ENCODE measurements at places on chromosomes 5 and 9. TPM values are rescaled to one million over a fixed set of nuclear protein-coding genes. Genes with fewer than 3 reads are reported as not detected.

DNA sequence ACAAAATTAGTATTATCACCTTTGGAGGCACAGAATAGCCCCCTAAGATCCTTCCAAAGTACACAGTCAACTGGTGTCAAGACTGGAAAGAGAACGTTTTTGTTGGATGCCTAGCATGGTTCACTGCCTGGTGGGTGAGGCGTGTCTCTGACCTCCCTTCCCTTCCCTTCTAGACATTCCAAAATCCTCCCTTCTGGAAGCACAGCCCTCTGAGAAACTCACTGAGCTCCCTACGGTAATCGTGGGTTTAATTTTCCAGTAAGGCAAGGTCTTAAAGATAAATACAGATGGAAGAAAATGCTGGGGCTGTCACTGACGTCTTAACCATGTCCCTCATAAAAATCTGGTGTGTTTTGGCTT lies 138.8 kb downstream of the LIFR start:
- no peaks in the 10 kb centered on the region for H3K27me3 ChIP-seq
- H3K4me3 ChIP-seq, result no peak overlapping the region
- H3K27ac ChIP-seq, result no peak overlapping the region
- no peaks in the 10 kb centered on the region for H3K36me3 ChIP-seq
- no peaks in the 10 kb centered on the region for H3K4me1 ChIP-seq
- DNase-seq, result no peak

DNA sequence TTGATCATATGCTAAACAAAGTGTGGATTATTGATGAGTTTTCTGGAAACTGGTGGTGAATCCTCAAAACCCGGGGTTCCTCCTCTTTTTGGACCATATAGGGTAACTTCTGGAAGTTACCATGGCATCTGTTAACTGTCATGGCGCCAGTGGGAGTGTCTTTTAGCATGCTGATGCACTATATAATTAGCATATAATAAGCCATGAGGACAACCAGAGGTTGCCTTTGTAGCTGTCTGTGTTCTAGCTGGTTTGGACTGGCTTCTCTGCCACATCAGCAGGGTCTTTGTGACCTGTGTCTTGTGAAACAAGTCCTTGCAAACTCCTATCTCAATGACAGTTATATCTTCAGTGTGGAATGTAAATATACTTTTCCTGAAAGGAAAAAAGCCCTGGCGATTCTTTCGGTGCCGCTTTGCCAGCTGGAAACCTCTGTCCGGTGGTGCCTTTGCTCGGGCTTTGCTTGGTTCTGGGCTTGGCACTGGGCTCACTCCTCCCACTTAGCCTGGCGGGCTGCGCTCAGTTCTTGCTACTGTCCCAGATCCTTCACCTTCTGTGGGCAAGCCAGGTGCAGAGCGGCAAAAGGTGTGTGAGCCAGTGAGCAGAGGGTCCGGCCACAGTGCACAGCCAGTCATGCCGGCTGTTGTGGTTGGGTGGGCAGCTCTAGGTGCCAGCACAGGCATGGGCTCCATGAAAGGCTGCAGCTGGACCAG lies 20.4 kb downstream of the NXNL2 start:
- no peaks in the 10 kb centered on the region for H3K36me3 ChIP-seq
- H3K4me1 ChIP-seq, result no peaks in the 10 kb centered on the region
- no peak overlapping the region for H3K27ac ChIP-seq
- no peaks in the 10 kb centered on the region for H3K27me3 ChIP-seq

- no peak for DNase-seq
- H3K4me3 ChIP-seq, result no peak overlapping the region
- H3K27ac ChIP-seq, result no peak overlapping the region
- H3K27me3 ChIP-seq, result no peaks in the 10 kb centered on the region
- H3K4me1 ChIP-seq, result peaks cover 18% of the 10 kb centered on the region
- no peaks in the 10 kb centered on the region for H3K36me3 ChIP-seq
Observed at GRCh38 chr9:18606281-18606680, 132.3 kb downstream of the ADAMTSL1 start.

The PPP3R2 gene
- 22.8 TPM for total RNA-seq
